Ovary (tissue), 10 donors: ENCODE measurements at places on chromosomes 1 and 21. TPM values are rescaled to one million over a fixed set of nuclear protein-coding genes. Genes with fewer than 3 reads are reported as not detected.

The DENND2C gene
- 2.8 TPM for total RNA-seq

The FCRL5 gene
- total RNA-seq, result not detected

GRCh38 chr1:29513357-29513756 is 277.0 kb downstream of the PTPRU start:
- no peak for DNase-seq

The ATAD3C gene
- 3.7 TPM for total RNA-seq

- DNase-seq, result no peak
These were observed 30.2 kb upstream of the C1orf105 start for GRCh38 chr1:172390301-172390682.

DNA sequence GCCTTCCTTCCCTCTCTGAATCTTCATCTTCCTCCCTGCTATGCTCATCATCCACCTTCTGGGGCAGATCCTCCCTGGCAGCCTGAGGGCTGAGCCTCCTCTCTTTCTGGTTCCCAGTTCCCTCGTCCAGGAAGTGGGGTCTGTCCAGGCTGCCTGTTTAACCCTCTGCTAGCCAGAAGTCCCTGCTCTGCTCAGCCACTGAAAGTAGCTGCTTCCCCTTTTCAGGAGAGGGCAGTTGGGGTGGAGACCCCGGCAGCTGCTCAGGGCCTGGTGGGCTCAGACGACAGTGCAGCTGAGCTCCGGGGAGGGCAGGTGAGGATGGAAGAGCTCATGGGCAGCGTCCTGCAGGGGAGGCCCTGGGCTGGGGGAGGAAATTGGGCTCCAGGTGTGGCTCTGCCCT is 43.1 kb upstream of the ETV3 start:
- no peak for DNase-seq

GRCh38 chr21:35041881-35042280 is 7.2 kb downstream of the RUNX1 start:
- no peak for DNase-seq

- DNase-seq, result peak; percentile 60
These were observed 708 bp upstream of the ZNF362 start for GRCh38 chr1:33255347-33256220.
